ENCODE measurements at places on chromosomes 16 and 17.

DNA sequence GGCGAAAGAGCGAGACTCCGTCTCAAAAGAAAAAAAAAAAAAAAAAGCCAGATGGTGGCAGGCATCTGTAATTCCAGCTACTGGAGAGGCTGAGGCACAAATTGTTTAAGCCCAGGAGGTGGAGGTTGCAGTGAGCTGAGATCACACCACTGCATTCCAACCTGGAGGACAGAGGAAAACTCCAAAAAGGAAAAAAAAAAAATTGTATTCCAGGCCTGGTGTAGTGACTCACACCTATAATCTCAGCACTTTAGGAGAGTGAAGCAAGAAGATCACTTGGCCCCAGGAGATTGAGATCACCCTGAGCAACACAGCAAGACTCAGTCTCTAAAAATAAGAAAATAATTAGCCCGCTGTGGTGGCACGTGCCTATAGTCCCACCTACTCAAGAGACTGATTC, 20.1 kb downstream of the HBQ1 start:
- DNase-seq, result no peak

DNA sequence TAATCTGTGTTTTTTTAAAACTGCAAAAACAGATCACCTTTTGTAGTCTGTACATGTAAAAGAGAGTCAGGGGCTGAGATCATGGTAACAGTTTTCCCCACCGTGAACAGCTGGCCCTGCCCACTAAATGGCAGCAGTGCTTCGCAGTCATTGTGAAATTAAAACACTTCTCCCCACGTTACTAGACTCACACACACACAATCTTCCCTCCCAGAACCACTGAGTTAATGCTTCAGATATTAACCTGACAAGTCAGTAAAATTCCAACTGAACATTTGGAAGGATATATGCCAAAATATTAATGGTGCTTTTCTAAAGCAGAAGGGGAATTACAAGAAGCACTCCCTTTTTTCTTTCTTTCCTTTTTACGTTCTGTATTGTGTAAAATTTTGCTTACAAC, 1.2 kb upstream of the CD300LG start:
- DNase-seq, result no peak

DNA sequence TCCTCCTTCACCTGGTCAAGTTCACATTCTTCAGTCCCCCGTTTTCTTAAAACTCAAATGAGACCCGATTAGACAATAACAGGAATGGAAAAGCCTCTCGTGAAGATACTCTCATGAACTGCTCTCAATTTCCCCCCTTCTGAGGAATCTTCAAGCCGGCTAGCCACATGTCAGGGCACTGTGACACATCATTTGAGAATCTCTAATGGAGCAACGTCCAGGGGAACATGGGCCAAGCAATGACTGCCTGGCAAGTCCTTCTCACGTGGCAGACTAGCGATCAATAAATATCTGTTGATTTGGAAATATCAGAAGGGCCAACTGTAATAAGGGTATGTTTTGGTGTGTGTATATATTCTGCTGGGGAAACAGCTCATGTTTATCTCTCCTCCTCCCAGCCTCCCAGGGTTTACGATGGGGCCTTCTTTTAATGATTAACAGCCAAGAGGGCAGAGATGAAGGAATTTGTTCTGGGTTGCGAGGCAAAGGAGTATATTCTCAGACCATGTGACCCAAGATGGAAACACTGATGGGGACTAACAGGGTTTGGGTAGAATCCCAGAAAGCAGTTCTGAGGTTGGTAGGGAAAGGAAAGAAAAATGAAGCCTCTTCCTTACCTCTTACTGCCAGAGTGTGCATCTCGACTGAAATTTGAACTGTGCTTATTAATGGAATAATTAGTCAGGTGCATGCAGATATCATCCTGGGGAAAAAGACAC, 21.4 kb downstream of the TTLL6 start:
- no peak for DNase-seq

DNA sequence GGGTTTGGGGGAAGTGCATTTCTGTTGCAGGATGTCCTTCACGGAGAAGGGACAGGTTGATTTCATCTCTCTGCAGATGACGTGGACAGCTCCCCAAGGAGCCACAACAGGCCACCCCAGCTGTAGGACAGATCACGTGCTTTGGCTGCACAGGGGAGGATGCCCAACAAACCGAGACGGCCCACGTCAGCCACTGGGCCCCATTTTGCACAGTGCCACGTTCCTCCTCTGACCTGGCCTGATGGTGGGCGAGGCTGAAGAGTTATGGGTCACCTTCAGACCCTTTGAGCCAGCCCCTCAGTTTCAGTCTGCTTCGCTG, 9.0 kb upstream of the RHBDL3 start:
- no peak for DNase-seq

DNA sequence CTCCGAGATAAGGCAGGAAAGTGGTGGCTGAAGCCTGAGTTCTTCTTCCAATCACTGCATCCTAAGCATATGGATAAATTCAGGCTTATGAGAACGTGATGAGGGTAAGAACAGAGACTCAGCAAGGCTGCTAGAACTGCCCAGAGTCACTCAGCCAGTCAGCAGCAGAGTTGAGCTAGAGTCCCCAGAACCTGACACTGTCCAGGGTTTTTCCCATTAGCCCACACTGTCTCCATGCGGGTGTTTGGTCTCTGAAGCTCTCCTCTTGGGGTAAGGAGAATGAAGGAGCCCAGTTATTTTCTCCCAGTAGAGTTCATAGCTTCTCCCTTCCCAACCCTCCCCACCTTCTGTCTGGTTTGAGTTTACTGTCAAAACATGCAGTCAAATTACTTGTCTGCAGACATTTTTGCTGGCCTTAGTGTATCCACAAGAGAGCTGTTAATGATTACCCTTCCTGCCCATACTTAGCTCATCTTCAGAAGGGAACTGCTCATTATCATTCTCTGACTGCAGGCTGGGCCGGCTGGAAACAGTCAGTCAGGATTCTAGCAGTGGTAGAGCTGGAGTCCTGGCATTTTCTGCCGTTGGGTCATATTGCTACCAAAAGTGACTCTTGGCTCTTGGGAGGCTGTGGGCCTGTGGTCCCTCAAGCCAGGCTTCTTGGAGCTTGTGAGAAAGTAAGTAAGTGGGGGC, 460.0 kb downstream of the HS3ST3B1 start:
- DNase-seq, result no peak

GRCh38 chr16:56848029-56848936, 16.7 kb upstream of the SLC12A3 start:
- DNase-seq, result no peak

DNA sequence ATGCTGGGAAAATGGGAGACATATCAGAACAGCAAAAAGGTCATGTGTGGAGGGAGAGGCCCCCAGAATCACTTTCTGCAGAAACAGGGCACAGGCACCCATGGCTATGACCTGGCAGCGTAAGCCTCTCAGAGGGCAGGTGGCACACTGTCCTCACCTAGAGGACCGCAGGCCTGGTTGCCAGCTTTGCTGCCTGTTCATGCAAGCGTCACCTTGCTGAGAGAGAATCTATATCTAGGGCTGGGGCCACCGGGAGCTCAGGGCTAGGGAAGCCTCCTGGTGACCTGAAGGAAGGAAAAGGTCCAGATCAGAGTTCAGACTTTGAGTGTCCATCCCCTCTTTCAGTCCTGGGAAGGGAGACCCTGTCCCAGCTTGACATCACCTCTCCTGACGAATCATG, 78.7 kb downstream of the GOSR1 start:
- no peak for DNase-seq

- DNase-seq, result no peak
Measured at GRCh38 chr16:11706180-11706742, 36.4 kb downstream of the TXNDC11 start.

GRCh38 chr17:72403713-72404209, 282.9 kb downstream of the SOX9 start:
- DNase-seq, result no peak

- DNase-seq, result no peak
Measured at GRCh38 chr17:46771561-46772474, 46.7 kb downstream of the WNT3 start.

DNA sequence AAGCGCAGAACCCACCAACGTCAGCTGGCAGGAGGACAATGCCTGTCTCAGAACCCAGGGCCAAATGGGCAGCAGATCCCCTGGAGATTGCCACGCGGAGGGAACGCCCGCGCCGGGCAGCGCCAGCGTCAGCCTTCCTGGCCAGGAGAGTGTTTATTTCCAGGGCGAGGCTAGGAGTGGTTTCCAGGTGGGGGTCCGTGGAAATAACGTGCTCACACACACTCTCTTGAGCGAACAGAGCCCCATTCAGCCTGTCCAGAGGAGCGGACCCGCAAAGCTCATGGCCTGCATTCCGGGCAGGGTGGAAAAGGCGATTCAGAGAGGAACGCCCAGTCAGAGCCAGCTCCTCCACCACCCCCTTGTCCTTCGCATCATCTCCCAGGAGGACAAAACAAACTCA, 40.3 kb downstream of the SDK2 start:
- DNase-seq, result no peak

DNA sequence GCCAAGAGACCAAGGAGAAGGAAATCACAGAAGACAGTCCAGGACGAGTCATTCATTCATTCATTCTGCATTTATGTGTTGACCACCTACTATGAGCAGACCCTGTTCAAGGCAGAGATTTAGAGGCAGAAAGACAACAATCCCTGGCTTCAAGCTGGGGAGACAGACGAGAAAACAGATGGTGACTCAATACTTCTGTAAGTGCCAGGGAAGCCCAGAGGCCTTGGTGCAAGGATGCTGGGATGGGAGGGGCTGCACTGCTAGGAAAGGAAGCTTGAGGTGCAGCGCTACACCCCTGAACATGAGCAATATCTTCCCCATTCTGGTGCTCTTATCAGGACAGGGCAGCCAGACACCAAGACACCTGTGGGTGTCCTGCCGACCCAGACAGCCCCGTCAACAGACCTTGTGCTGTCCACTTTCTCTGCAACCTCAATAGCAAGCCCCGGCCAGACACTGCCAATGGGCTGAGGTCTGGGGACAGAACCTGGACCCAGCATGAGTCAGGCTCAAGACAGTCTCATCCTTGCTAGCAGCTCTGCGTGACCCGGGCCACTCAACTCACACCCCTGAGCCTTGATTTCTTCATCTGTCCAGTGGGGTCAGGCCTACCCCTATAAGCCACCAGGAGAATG, 163.5 kb downstream of the COPRS start:
- DNase-seq, result no peak

DNA sequence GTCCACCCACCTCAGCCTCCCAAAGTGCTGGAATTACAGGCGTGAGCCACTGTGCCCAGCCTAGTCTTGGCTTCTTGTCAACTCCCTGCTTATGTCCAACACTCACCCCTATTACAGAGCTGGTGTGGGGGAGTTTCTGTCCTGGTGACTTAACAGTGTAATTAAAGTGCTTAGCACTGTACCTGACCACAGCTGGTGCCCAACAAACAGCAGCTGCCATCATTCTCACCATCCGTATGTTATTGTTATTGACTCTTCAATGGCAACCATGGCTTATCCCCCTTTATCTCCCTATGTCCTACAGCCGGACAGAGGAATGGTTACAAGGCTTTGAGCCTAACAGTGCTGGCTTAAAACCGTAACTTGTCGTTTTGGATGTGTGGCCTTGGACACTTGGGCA, 17.0 kb upstream of the BRCA1 start:
- no peak for DNase-seq

- no peak for DNase-seq
Measured at GRCh38 chr17:1221209-1221608, 41.4 kb upstream of the ABR start.

DNA sequence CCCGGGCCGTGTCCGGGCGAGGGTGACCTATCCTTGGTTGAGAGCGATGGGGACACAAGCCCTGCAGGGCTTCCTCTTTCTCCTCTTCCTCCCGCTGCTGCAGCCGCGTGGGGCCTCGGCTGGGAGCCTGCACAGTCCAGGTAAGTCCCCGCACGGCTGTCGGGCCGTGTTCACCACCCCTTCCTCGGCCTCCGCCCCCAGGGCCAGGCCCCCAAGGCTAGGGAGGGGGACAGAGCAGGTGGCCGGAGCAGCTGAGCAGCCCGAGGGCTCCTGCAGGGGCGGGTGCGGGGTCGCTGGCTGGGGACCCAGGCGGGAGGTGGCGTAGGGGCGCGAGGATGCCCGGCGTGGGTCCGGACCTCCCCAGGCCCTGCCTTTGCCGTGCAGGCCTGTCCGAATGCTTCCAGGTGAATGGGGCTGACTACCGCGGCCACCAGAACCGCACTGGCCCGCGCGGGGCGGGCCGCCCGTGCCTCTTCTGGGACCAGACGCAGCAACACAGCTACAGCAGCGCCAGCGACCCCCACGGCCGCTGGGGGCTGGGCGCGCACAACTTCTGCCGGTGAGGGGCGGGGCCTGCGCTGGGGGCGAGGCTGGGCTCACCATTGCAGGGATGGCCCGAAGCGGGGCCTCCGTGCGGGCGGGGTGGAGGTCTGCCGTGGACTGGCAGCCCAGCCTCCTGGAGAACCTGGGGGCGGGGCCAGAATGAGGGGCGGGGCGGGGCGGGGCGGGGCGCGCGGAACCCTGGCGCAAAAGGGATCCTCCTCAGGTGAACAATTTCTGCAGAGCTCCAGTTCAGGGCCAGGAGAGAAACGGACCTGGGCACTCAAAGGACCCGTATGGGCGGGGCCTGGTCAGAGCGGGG, 631 bp downstream of the KREMEN2 start:
- DNase-seq, result no peak

DNA sequence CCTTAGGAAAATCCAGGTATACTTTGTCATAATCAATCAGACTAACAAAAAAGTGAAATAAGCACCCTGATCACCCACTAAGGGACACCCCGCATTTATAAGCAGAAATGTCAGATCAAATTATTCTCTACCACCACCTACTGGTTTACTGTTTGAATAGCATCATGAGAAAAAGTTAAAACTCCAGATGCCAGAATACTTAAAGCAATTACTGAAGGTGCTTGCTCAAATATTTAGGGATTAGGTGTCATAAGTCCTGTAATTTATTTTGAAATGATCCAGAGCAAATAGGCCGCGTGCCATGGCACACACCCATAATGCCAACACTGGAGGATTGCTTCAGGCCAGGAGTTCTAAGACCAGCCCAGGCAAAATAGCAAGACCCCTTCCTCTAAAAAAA, 2.3 kb downstream of the TOP2A start:
- DNase-seq, result no peak

DNA sequence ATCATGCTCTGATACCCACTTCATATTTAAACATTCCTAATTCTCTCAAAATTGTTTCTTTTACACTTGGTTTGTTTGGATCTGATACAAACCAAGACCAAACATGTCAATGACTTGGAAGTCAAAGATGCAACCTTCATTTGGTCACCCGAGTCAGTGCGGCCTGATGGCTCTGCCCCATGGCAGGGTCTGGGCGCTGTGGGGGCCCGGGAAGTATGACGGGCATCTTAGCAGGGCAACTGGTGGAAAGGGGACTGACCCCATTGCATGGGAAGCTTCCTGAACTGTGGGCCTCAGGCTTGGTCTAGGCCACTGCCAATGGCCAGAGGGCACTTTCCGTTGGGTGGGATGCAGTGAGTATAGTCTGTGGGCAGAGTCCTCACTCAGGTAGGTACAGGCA, 178.0 kb downstream of the KATNIP start:
- DNase-seq, result no peak

GRCh38 chr16:86449446-86450095, 60.8 kb upstream of the FOXF1 start:
- DNase-seq, result no peak

- no peak for DNase-seq
Measured at GRCh38 chr17:75876938-75877751, 1.2 kb downstream of the TRIM47 start.

- no peak for DNase-seq
Measured at GRCh38 chr17:38898812-38899348, 26.5 kb upstream of the LASP1NB start.
